ENCODE measurements at places on chromosomes 11 and 22. TPM values are rescaled to one million over a fixed set of nuclear protein-coding genes. Genes with fewer than 3 reads are reported as not detected.

ELF5 gene
- total RNA-seq, result not detected

OR52E8 gene
- total RNA-seq, result not detected

FAM76B gene
- 24.0 TPM for total RNA-seq

BBOX1 gene
- not detected for total RNA-seq

NELL1 gene
- total RNA-seq, result not detected

GPHA2 gene
- total RNA-seq, result not detected

TMEM138 gene
- 5.5 TPM for total RNA-seq

NEFH gene
- 0.65 TPM for total RNA-seq

MS4A6E gene
- total RNA-seq, result not detected

RTN3 gene
- total RNA-seq, result 73.8 TPM

C22orf42 gene
- not detected for total RNA-seq

IGF2 gene
- total RNA-seq, result 6.3 TPM

HBD gene
- not detected for total RNA-seq

CRYBA4 gene
- total RNA-seq, result not detected

VSTM5 gene
- total RNA-seq, result under 0.01 TPM

UCP3 gene
- total RNA-seq, result 0.16 TPM

OR8B2 gene
- total RNA-seq, result not detected

TSSK2 gene
- total RNA-seq, result not detected

CCS gene
- total RNA-seq, result 29.3 TPM

SCN4B gene
- under 0.01 TPM for total RNA-seq

MSANTD4 gene
- 30.0 TPM for total RNA-seq

TUT1 gene
- 9.2 TPM for total RNA-seq

ZW10 gene
- 16.4 TPM for total RNA-seq

TOMM22 gene
- total RNA-seq, result 57.1 TPM

FAT3 gene
- total RNA-seq, result 0.49 TPM

RASSF10 gene
- total RNA-seq, result under 0.01 TPM
